ENCODE measurements at places on chromosomes 2 and 18. TPM values are rescaled to one million over a fixed set of nuclear protein-coding genes. Genes with fewer than 3 reads are reported as not detected.

GRCh38 chr2:113203217-113203530 is 29.4 kb downstream of the PSD4 start:
- DNase-seq = no peak

DNA sequence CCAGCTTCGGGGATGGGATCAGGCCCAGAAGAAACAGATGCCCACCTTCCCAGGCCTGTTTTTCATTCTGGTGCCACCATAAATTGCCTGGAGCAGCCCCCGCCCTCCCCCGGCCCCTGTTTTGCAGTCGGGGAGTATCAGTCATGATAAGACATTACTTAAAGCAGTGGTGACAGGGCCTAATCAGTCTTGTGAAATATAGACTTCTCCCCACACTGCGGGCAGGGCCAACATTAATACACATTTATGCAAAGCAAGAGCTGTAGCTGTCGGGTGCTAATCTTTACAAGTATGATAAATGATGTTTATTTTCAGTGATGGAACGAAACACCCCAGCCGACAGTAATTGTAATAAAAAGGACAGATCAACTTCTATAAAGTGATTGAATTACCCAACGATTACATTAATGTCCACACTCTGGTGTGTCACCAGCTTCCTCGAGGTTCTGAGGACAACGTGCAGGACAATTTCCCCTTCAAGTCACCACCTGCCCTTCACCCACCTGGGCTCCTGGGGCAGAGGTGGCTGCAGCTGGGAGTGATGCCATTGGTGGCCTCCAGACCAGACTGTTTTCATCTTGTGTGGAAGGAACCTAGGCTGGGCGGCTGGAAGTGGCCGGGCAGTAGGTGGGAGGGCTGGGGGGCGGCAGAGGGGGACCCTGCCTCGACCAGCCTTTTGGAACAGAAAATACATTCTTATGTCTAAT is 226.0 kb downstream of the TFCP2L1 start:
- DNase-seq = no peak

GRCh38 chr18:37381554-37381953 is 184.0 kb downstream of the CELF4 start:
- DNase-seq = no peak

- DNase-seq = no peak
These were observed 20.9 kb downstream of the FBXO36 start for GRCh38 chr2:229943171-229943570.

GRCh38 chr2:69964353-69964841 is 3.0 kb upstream of the ASPRV1 start:
- no peak for DNase-seq

- no peak for DNase-seq
These were observed 99.7 kb downstream of the TTN start for GRCh38 chr2:178707476-178707875.

DNA sequence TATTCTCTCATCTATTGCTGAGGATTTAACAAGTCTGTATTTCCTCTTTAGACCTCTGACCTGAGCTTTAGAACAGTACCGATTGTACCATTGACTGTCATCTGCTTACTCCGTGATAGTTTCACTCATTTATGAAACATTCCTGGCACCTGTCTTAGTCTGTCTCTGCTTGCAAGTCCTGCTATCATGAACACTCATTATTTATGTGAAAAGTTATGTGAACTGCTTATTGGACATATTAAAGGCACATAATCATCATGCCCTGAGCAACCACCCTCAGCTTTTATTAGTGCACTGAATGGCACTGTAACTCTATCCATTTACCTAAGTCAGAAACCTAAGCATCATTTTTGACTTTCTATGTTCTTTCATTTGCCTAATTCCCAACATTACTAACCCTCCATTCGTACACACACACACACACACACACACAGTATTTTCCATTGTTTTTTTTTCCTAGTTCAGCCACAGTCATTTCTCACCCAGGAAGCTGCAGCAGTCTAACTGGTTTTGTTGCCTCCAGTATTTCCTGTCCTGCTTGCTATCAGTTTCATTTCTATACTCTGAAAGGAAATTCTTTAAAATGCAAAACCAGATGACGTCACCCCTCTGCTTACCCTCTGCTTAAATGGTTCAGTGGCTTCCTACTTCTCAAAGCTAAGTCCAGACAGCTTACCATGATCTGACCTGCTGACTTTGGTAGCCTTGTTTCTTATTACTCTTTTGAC is 146.1 kb downstream of the HAUS1 start:
- peak; percentile 43 for DNase-seq

GRCh38 chr2:19762959-19763605 is 138.7 kb downstream of the TTC32 start:
- no peak for DNase-seq

- DNase-seq = no peak
These were observed 59.3 kb downstream of the EMILIN2 start for GRCh38 chr18:2905854-2906703.

- DNase-seq = no peak
These were observed 52.6 kb upstream of the PEX13 start for GRCh38 chr2:60964651-60965498.

GRCh38 chr2:153403940-153404339 is 74.6 kb downstream of the RPRM start:
- no peak for DNase-seq

DNA sequence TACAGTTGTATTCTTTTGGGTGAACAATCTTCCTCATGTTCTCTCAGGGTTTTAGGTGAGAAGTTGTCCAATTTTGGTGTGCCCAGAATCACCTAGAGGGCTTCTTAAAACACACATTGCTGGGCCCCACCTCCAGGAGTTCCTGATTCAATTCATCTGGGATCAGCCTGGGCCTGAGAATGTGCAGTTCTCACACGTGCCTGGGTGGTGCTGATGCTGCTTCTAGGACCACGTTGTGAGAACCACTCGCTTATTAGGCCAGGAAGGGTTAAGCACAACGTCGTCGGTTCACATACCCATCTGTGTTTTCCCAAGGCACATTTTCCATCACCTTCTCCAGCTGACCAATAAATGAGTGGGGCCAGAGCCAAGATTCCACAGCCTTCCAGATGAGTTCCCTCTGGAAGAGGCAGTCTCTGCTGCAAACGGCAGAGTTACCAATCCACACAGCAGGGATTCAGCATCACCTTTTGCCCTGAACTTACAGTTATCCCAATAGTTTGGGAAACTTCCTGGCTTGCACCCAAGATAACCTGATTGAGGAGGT is 277.7 kb upstream of the HNRNPA3 start:
- DNase-seq = peak; percentile 25

DNA sequence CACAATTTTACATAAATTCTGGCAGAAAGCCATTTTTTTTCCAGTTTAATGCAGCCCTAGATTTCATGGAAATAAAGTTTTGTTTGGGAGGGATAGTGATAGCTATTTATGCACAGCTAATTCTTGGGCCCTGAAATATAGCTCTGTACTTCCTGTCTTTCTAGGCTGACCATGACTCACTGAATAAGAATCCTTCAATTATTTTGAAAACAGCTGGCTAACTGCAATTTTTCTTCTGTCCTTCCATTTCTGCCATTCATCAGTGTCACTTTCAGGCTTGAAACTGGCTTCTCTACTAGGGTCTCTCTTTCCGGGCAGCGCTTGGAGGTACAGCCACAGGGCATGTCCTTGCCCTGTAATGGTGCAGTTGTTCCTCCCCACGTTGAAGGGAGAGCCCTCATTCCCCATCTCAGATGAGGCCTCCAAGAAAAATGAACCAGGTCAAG is 97.1 kb upstream of the TMEM178A start:
- DNase-seq = peak; percentile 73

DNA sequence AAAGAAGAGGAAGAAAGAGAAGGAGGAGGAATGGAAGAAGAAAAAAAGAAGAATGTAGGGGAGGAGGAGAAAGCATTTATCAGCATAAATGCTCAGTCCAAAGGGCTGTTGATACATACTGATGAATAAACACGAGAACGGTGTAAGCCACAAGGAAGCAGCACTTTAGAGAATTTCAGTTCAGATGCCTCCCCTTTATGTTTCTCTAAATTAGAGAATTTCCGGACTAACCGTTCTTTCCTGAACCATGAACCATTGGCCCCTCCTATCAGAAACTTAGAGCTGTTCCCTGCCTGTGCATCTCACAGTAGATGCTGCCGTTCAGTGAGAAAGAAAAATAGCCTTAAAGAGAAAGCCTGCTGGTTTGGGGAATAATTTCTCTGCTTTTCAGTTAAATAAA is 49.2 kb upstream of the TUBA3D start:
- DNase-seq = no peak

- DNase-seq = no peak
These were observed 3.8 kb downstream of the FN1 start for GRCh38 chr2:215431778-215432758.

GRCh38 chr2:37586663-37587317 is 84.7 kb downstream of the CDC42EP3 start:
- no peak for DNase-seq

DNA sequence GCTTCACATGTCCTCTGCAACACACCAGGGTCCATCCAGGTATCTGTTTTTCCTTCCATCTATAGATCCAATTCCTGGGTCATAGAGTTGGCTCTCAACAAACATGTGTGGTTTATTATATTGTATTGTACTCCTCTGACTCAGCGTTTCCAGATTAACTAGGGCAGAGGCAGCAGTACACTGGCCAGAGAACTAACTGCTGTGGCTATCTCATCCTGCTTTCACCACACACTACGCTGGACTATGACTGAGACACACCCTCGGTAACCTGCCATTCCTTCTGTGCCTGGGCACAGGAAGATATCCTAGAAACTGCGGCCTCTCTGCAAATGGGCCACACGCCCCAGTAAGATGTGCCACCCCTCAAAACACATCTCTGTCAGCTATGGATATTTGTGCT is 159.8 kb upstream of the STK17B start:
- DNase-seq = no peak

- DNase-seq = no peak
These were observed 2.6 kb downstream of the MAB21L4 start for GRCh38 chr2:240893363-240893844.

DNA sequence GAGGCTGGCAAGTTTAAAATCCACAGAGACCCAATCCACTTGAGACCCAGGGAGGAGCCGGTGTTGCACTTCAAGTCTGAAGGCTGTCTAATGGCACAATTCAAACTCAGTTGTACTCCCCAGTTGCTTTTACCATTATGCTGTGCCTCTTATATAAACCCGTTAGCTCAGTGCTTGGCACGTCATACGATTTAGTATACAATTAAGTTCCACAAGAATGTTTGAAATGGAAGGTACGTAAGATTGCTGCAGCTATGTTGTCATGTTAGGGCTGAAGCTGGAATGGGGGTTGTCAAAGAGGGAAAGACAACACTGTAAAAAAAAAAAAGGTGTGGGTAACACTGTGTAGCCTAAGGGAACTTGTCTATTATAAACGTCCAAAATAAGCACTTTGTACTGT is 30.2 kb downstream of the LIMS1 start:
- DNase-seq = no peak

DNA sequence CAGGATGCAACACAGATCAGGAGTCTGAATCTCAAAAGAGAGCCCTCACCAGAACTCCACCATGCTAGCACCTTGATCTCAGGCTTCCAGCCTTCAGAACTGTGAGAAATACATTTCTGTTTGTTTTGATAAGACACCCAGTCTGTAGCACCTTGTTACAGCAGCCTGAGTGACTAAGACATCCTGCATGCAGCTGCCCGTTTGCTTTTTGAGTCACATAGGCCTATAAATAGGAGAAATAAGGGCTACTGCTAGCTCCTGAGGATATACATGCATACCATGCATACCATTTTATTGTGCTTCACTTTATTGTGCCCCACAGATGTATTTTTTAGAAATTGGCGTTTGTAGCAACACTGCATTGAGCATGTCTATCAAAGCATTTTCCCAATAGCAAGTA is 337.8 kb downstream of the CDH2 start:
- DNase-seq = no peak

- DNase-seq = no peak
These were observed 82.6 kb downstream of the HDAC4 start for GRCh38 chr2:239318151-239318611.

- DNase-seq = no peak
These were observed 69.4 kb downstream of the XIRP2 start for GRCh38 chr2:166957686-166958085.

GRCh38 chr2:18626958-18627650 is 37.7 kb upstream of the NT5C1B start:
- DNase-seq = no peak

DNA sequence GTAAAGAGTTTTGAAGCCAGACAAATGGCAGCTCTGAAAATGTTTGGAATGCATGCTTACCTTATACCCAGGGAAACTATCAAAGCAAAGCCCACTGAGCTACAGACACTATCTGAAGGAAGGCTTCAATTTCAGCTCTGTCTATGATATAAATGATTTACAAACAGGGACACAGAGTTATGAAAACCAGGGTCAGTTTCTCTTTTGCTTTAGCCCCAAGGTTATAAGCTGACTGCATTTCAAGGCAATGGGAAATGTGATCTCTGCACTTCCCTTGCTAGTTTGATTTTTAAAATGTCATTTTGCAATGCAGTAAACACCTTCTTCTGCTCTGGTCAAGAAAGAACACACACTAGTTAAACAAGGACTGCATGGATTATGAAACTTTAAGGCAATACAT is 65.2 kb upstream of the CCDC195 start:
- DNase-seq = no peak

GRCh38 chr2:223047260-223047761 is 4.7 kb upstream of the KCNE4 start:
- DNase-seq = no peak

- no peak for DNase-seq
These were observed 131.4 kb downstream of the CD8B2 start for GRCh38 chr2:106618614-106619013.

DNA sequence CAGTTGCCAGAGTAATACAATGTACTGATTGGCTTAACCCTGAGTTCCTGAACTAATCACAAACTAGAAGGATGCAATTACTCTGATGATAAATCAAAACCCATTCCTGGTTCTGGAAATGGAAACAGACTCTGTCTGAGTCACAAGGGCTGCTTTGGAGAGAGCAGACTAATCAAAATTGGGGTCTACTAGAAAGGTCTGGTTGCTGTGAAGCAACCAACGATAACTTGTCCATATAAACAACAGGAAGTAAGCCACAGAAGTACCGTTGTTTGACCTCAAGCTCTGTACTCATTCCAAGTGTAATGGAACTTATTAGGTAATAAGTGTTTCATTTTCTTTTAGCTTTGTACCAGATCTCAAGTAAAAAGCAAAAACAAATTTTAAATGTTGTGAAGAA is 49.7 kb downstream of the RASGRP3 start:
- no peak for DNase-seq

The KIF1A gene
- polyA plus RNA-seq = 10.7 TPM

The ANKRD30B gene
- polyA plus RNA-seq = 0.14 TPM

The C2orf92 gene
- 10.6 TPM for polyA plus RNA-seq

The HOXD9 gene
- 74.3 TPM for polyA plus RNA-seq

The RNF152 gene
- polyA plus RNA-seq = 10.5 TPM

The DCC gene
- 7.4 TPM for polyA plus RNA-seq

The WDR7 gene
- 12.5 TPM for polyA plus RNA-seq

The TMEM247 gene
- polyA plus RNA-seq = not detected

The DPP4 gene
- 106 TPM for polyA plus RNA-seq

The LRP1B gene
- polyA plus RNA-seq = 0.77 TPM

The ACKR3 gene
- polyA plus RNA-seq = 56.2 TPM

The FAM161A gene
- 28.0 TPM for polyA plus RNA-seq

The EEF1B2 gene
- 518 TPM for polyA plus RNA-seq

The ASNSD1 gene
- polyA plus RNA-seq = 54.6 TPM

The FIGLA gene
- polyA plus RNA-seq = not detected

The FOSL2 gene
- polyA plus RNA-seq = 21.2 TPM

The GPR155 gene
- 5.3 TPM for polyA plus RNA-seq

The NPPC gene
- 1.1 TPM for polyA plus RNA-seq
